ENCODE measurements at places on chromosomes 2 and 18.

DNA sequence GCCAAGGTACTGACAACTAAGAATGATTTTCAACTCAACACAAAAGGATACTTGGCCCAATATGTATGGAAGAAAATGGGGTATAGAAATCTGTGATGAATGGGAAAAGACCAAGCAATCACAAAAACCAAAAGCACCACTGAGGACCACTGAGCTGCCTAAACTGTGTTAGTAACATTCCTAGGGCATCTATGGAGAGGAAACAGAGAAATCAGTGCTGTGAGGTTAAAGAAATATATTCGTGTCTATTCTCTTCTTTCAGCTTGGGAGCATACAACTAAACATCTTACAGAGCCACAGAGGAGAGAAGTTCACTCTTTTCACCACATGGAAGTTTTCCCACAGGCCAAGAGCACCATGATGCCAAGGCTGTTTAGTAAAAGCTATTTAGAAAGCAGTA, 47.3 kb upstream of the CALCRL start:
- DNase-seq, result no peak

- DNase-seq, result no peak
These were observed 52.8 kb upstream of the ITGB6 start for GRCh38 chr2:160252900-160253299.

GRCh38 chr2:159362816-159363251, 76.3 kb upstream of the WDSUB1 start:
- DNase-seq, result no peak

DNA sequence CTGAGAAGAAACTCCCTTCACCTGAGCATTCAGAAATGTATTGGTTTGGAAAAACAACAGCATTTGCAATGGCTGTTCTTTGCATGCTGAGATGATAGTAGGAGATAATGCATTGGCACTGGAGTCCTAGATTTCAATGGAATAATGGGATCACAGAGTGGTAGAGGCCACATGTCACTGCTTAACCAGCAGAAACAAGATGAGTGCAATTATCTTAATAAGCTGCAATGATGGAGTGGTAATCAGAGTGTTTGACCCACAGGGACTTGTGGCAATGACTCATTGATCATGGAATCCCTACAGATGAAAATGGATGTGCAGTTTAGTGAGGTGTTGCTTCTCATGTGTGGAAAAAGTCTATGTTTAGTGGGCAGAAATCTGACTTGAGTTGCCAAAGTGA, 218.8 kb upstream of the ZEB2 start:
- DNase-seq, result no peak

DNA sequence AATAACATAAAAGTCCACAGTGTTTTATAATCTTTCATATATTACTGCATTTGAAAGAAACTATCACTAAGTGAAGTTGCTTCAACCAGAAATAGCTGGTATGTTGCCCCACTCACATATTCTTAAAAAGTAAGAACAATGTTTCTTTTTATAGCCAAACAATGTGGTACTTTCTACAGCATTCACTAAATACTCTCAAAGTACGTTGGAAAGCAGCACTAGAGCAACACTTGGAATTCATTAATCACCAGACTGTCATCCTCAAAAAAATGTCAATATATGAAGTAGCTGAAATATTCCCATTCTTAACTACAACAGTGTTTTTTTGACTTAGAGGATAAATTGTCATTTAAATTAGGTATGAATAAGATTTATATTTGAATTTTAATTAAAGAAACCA, 32.8 kb downstream of the COBLL1 start:
- DNase-seq, result no peak

- DNase-seq, result no peak
These were observed 1233.2 kb upstream of the ZEB2 start for GRCh38 chr2:145753041-145753608.

DNA sequence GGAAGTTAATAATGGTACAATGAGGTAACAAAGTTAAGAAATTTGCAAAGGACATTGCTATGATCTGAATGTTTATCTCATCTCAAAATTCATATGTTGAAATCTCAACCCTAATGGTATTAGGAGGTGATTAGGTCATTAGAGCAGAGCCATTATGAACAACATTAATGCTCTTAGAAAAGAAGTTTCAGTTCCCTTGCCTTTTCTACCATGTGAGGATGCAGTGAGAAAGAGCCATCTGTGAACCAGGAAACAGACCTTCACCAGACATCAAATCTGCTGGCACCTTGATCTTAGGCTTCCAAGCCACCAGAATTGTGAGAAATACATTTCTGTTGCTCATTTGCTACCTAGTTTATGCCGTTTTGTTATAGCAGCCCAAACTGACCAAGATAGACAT, 757.6 kb downstream of the NR4A2 start:
- DNase-seq, result no peak

DNA sequence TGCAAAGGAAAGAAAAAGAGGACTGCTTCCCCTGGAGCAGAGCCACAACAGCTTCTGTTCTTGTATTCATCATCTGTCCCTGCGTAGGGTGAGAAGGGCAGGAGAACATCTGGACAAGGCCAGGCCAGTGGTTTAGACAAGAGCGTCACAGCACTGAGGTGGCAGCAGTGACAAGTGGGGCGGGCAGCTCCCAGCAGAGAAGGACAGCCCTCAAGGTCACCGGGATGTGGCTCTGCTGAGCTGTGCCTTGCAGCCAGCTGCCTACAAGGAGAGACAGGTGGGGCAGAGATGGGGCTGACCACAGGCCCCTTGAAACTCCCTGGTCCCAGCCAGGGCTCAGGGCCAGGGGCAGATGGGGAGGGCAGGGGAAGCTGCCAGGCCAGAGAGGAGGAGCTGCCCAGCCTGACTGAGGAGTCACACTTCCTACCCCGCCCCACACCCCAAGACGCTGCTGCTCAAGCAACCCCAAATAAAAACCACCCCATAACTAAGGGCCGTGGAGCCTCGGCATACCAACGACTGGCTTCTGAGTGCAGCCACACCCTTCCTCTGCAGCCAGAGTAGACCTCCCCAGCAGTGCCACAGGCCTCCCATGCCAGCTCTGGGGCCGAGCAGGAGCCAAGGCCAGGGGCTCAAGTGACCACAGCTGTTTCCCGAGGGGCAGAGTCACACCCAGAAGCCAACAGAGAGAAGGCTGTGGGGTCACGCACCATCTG, 5.4 kb downstream of the RAB11FIP5 start:
- DNase-seq, result peak; percentile 82

GRCh38 chr2:164714471-164714870, 93.2 kb upstream of the GRB14 start:
- DNase-seq, result no peak

- DNase-seq, result no peak
These were observed 428.3 kb downstream of the PARD3B start for GRCh38 chr2:204973616-204974015.

All from M059J (cell line).